ENCODE measurements at places on chromosomes 6 and 20.

DNA sequence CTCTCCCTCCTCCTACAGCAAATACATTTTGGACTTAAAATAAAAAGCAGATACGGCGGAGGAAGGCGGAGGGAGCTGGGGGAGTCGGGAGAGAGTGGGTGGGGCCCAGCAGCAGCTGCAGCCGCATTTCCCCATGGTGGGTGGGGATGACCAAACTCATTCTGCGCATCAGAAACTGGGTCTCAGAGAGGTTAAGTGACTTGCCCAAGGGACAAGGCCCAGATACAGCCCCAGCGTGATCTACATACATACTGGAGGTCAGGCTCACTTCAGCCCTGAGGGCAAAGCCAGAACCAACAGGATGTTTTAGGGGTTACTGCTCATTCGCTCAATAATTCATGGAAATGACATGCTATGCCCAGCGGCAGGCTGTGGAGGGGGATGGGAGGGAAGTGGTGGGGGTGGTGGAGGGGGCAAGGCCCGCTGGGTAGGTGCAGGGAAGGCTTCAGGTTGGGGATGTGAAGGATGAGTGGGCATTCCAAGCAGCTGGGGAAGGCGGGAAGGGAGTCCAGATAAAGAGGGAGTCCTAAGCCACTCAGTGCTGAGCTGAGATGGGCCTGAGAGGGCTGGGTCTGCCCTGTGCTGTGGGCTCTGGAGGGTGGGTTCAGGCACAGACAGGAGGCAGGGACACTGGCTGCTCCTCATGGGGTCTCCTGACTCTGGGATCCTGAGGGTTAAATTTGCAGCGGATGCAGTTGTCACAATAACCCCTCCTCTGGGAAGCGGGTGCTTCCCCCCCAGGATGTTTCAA is 31.0 kb downstream of the DLGAP4 start:
- DNase-seq = peak; percentile 53

GRCh38 chr6:85400331-85400730 is 49.6 kb upstream of the NT5E start:
- no peak for DNase-seq

GRCh38 chr20:2807019-2807418 is 6.6 kb upstream of the CPXM1 start:
- no peak for DNase-seq

DNA sequence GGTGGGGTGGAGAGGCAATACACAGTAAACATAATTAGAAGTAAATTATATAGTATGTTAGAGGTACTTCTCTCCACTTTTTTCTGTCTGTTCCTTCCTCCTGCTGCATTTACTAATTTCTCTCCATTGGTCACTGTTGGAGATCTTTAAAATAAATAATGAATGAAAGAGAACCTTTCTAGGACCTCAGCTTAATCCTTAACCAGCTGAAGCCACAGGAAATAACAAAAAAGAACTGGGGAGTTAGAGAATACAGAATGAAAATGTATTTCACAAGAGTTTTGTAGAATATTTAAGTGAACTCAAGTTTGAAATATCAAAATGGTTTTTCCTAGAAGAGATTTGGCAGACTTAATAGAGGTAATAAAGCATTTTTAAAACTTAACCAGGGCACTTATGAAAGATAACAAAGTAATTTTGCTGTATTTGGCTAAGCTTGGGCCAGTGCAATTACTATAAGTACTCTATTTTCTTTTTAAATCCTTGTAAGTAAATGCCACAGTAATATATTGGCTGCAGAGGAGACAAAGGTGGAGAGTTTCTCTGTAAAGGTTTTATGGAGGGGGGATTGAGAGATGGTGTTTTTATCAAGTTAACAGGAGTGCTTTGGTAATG is 405.0 kb downstream of the CDKAL1 start:
- no peak for DNase-seq
